Keratinocyte (primary cell): ENCODE measurements at places on chromosomes 6 and 20.

- H3K36me3 ChIP-seq: no peaks in the 10 kb centered on the region
- no peak overlapping the region for H3K4me3 ChIP-seq
- H3K27ac ChIP-seq: no peak overlapping the region
- peaks cover 6% of the 10 kb centered on the region for H3K4me1 ChIP-seq
Measured at GRCh38 chr20:37670351-37670791, 23.5 kb upstream of the CTNNBL1 start.

- no peaks in the 10 kb centered on the region for H3K4me1 ChIP-seq
- no peaks in the 10 kb centered on the region for H3K27me3 ChIP-seq
- H3K27ac ChIP-seq: no peak overlapping the region
- peaks cover 2% of the 10 kb centered on the region for H3K36me3 ChIP-seq
- H3K4me3 ChIP-seq: no peak overlapping the region
Measured at GRCh38 chr20:41224281-41224680, 86.9 kb downstream of the PLCG1 start.

DNA sequence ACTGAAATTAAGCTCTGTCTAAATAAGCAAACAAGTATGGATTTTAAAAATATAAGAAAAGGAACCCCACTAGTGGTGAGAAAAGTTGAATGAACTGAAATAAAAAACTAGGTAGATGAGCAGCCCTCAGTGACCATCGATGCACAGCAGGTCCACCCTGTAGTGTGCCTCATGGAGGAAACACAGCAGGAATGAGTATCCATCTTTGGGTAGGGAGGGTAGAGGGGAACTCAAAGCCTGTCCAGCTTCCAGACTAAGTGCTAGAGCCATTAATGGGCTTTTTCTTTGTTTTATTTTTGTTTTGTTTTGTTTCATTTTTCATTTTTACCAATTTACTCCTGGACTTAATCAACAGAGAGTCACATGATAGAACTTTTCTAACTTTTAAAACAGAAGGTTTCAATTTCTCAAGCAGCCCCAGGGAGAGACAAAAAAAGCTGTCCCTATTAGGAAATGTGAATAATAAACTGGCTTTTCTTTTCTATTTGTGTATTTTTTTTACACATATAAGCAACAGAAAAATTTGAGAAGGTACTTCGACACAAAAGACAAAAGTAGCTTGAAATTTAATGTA is 700.6 kb downstream of the HACE1 start:
- no peak overlapping the region for H3K4me3 ChIP-seq
- no peaks in the 10 kb centered on the region for H3K36me3 ChIP-seq

DNA sequence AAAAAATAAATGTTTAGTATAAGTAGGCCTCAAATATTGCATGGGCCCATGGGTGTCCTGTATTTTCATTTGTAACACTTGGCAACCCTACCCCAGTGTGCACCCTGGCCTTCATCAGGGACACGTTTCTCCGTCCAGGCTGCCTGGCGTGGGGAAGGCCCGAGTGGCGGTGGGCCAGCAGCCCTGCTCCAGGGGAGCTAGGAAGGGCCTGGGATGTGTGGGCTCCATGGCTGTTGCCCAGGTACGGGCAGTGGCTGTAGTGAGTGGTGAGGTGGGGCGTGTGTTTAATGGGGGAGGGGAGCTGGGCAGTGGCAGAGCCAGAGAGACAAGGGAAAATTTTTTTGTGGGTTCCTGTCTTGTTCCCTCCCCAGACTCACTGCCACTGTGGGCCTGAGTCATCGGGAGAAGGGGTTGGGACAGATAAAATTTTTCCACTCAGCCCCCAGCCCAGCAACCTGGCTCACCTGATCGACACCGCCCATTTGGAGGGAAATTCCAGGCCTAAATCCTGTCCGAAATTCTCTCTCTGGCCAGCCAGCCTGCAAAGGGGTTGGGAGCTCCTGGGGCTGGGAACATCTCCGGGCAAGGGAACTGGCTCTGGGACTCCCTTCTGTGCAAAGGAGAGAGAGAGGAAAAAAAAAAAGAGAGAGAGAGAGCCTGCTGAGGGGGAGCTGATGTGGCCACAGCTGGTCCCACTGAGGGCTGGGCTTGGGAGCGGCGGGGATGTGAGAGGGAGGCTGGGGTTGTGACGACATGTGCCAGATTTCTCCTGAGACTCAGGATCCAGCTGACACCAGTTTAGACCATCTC is 32.5 kb upstream of the VEGFA start:
- H3K27me3 ChIP-seq: no peaks in the 10 kb centered on the region
- H3K27ac ChIP-seq: peak overlapping the region; percentile 71
- no peak overlapping the region for H3K4me3 ChIP-seq
- peaks cover 69% of the 10 kb centered on the region for H3K4me1 ChIP-seq

GRCh38 chr6:32637219-32637880 is at the start of gene HLA-DQA1:
HLA-DQA1 (plus strand) TSS chr6:32637406; CDS start chr6:32637459, 53 bp downstream.
- peaks cover 4% of the 10 kb centered on the region for H3K27me3 ChIP-seq
- no peaks in the 10 kb centered on the region for H3K36me3 ChIP-seq
- DNase-seq: no peak
- no peak within 1 kb of the TSS for H3K27ac ChIP-seq
- H3K4me3 ChIP-seq: no peak within 1 kb of the TSS

DNA sequence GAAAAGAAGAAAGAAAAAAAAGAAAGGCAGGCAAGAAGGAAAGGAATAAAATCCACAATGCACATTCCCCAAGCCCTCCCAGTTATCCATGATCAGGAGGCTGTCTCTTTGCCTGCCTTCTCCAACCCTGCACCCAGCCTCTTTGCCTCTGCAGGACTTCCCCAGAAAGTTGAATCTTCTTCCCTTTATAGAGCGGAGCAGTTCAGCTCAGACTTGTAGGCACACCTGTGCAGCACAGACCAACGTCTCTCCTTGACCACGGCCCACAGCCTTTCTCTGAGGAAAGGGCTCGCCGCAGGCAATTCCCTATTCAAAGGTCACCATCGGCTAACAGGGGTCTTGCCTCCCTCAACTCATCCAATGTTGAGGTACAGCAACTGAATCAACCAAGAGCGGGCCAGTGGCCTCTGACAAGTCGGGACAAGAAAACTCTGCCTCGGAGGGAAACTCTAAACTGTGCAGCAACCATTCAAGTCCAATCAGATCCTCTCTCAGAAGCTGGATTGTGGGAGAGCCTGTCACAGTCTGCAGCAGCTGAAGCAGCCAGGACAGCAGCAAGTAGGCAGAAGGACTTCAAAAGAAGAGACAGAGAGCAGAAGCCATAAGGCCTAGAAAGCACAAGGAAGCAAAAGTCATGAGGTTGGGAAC is 529.2 kb upstream of the JARID2 start:
- H3K27me3 ChIP-seq: no peaks in the 10 kb centered on the region
- no peak overlapping the region for H3K4me3 ChIP-seq
- peak; percentile 40 for DNase-seq
- peaks cover 40% of the 10 kb centered on the region for H3K4me1 ChIP-seq
- peak overlapping the region; percentile 28 for H3K27ac ChIP-seq

GRCh38 chr6:88349511-88349910 is 183.4 kb upstream of the CNR1 start:
- no peak overlapping the region for H3K27ac ChIP-seq
- H3K4me1 ChIP-seq: no peaks in the 10 kb centered on the region
- no peaks in the 10 kb centered on the region for H3K36me3 ChIP-seq
- no peaks in the 10 kb centered on the region for H3K27me3 ChIP-seq
- H3K4me3 ChIP-seq: no peak overlapping the region

GRCh38 chr6:46296586-46296985 is 125.8 kb upstream of the ENPP5 start:
- DNase-seq: no peak
- no peak overlapping the region for H3K27ac ChIP-seq
- no peaks in the 10 kb centered on the region for H3K4me1 ChIP-seq

GRCh38 chr6:36752886-36753506 is 55.4 kb downstream of the RAB44 start:
- no peak for DNase-seq
- peaks cover 54% of the 10 kb centered on the region for H3K4me1 ChIP-seq
- no peak overlapping the region for H3K27ac ChIP-seq
- H3K27me3 ChIP-seq: no peaks in the 10 kb centered on the region
